ENCODE measurements at places on chromosomes 13 and 19. TPM values are rescaled to one million over a fixed set of nuclear protein-coding genes. Genes with fewer than 3 reads are reported as not detected.

The ZNF43 gene
- total RNA-seq, result 55.1 TPM

The DNAAF3 gene
- total RNA-seq, result 2.4 TPM

The UBE2L5 gene
- not detected for total RNA-seq

The CGB8 gene
- total RNA-seq, result not detected

The SACS gene
- 132 TPM for total RNA-seq

- DNase-seq, result no peak
- H3K4me3 ChIP-seq, result no peak overlapping the region
Observed at GRCh38 chr13:46015366-46015765, 37.2 kb downstream of the ZC3H13 start.

DNA sequence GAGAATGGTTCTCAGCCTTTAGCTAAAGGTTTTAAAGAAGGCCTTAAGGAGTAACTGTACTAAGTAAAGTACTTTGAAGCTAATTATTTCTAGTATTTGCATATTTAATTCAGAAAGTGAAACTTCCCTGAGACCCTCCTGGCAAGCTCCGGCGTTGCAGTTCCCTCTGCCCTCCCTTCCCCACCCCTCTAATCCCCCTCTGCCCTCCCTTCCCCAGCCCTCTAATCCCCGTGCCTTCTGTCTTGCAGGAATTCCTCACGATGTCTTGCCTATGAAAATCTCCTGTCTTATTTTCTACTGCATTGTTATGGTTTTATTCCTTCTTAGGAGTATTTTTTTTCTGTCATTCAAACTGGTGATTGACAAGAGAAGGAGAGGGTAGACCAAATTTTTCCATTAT lies 236.9 kb downstream of the COL4A1 start:
- DNase-seq, result no peak
- H3K36me3 ChIP-seq, result no peaks in the 10 kb centered on the region
- peaks cover 2% of the 10 kb centered on the region for H3K27me3 ChIP-seq

DNA sequence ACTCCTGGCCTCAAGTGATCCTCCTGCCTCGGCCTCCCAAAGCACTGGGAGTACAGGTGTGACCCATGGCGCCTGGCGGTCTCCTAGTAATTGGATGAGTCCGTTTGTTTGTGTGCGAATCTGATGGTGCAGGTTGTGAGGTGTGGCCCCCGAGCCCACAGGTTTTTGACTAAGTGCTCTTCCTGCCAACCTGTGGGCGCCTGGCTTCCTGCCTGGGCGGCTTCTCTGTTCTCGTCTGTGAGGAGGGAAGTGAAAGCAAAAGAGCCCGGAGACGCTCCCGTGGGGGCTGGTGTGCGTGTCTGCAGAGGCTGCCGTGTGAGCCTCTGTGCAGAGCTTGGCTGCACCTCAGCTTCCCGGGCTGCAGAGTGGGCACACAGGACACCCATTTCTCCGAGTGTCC lies 10.0 kb downstream of the ARHGAP45 start:
- no peaks in the 10 kb centered on the region for H3K4me1 ChIP-seq
- no peak for DNase-seq
- no peak overlapping the region for H3K27ac ChIP-seq
- H3K27me3 ChIP-seq, result peaks cover 4% of the 10 kb centered on the region

- H3K27ac ChIP-seq, result no peak overlapping the region
- no peak overlapping the region for H3K4me3 ChIP-seq
- no peaks in the 10 kb centered on the region for H3K36me3 ChIP-seq
- H3K27me3 ChIP-seq, result no peaks in the 10 kb centered on the region
- H3K4me1 ChIP-seq, result no peaks in the 10 kb centered on the region
- DNase-seq, result no peak
Observed at GRCh38 chr19:18972301-18972811, 31.3 kb upstream of the HOMER3 start.

DNA sequence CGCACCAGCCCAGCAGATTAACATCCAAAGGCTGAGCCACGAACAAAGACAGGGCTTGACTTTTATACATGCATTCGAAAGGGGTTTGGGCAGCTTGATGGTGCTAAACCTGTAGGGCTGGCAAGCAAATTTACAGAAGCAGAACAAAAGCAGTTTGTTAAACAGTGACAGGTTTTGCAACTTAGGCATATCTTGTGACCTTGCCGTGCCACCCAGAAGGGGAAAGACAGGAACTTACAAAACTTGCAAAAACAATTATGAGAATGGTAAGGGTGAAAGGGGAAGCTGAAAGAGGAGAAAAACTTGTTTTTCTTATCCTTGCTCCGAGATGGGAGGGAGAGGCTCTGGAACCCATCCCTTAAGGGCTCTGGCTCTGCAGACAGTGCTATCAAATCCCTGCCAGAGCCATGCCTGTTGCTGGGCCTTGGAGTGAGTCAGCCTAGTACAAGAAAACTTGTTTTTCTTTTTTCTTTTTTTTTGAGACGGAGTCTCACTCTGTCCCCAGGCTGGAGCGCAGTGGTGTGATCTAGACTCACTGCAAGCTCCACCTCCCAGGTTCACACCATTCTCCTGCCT lies 1325.2 kb upstream of the PRR20A start:
- no peak overlapping the region for H3K27ac ChIP-seq
- H3K27me3 ChIP-seq, result no peaks in the 10 kb centered on the region
- no peak overlapping the region for H3K4me3 ChIP-seq
- H3K4me1 ChIP-seq, result no peaks in the 10 kb centered on the region

DNA sequence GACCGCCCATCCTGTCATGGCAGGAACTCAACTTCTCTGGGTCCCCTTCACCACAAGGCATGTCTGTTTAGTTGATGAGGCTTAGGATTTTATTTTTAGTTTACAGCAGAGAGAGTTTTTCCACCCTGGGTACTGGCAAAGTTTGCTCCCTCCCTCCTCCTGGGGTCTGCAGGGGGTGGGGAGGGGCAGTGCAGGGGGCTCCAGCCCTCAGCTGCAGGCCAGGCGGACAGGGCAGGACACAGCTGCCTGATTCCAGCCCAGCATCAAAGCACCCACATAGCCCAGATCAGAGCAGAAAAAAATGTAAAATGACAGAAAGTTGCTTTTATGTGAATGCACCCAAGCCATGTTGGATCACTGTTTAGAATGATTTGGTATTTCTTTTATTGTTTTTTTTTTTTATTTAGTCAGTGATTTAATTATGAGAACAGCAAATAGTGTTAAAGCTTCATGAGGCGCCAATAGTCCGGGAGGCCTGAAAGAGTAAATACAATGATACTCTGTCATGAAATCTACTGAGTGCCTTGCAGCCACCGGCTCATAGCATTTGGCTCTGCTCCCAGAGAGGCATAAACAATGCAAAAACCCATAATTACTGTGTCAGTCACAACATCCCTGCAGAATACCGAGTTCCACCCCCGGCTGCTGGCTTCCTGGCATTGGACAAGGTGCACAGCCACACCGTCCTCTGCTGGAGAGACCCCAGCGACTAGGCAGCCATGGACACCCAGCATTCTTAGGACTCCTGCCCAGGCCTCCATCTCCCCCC lies 923.5 kb downstream of the UQCRFS1 start:
- peaks cover 4% of the 10 kb centered on the region for H3K27me3 ChIP-seq
- no peaks in the 10 kb centered on the region for H3K36me3 ChIP-seq
- no peak overlapping the region for H3K4me3 ChIP-seq
- no peak overlapping the region for H3K27ac ChIP-seq
- peaks cover 20% of the 10 kb centered on the region for H3K4me1 ChIP-seq
- no peak for DNase-seq

DNA sequence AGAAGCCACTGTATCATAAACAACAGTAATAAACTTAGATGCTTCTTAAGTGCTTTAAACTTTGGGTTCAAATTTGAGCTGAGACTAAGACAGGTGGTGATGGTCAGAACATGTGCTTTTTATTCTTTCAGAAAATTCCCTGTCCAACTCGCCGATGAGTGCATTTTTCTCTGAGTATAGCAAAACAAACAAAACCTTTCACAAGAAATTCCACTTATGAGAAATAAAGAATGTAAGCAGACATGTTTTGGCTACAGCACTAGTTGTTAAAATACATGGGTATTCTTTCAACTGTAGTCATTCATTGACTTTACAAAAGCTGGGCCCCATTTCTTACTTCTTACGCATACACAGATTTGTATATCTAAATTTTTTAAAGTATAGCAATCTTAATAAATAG lies 125.6 kb downstream of the SPRY2 start:
- H3K4me3 ChIP-seq, result no peak overlapping the region
- H3K4me1 ChIP-seq, result peaks cover 13% of the 10 kb centered on the region
- H3K36me3 ChIP-seq, result no peaks in the 10 kb centered on the region

DNA sequence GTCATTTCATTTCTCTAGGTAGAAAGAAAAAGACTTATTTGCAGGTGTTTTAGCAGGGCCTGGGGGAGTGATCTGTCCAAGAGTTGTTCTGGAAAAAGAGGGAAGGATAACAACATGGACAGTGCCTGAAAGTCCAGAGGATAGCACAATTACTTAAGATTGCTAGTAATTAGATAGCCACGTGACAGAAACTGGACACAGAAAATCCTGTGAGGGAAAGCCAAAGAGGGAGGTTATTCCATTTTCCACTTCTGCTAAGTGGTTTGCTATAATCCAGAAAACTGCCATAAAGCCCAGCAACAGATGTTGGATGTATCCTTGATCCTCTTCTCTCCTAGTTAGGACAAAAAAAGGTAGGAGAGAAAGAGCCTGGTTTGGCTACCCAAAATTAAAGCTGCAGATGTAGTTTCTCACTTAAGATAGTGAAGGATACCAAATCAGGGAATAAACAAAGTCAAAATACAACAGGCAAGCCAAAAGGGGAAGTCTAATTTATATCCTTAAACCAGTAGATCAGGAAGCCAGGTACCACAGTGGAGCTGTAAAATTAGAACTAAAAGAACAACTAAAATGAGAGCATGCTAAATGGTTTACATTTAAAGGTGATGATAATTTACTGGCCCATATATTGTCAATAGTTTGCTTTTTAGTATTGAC lies 140.2 kb downstream of the VWA8 start:
- peaks cover 1% of the 10 kb centered on the region for H3K27me3 ChIP-seq
- no peak for DNase-seq
- peaks cover 5% of the 10 kb centered on the region for H3K36me3 ChIP-seq
- peaks cover 3% of the 10 kb centered on the region for H3K4me1 ChIP-seq

DNA sequence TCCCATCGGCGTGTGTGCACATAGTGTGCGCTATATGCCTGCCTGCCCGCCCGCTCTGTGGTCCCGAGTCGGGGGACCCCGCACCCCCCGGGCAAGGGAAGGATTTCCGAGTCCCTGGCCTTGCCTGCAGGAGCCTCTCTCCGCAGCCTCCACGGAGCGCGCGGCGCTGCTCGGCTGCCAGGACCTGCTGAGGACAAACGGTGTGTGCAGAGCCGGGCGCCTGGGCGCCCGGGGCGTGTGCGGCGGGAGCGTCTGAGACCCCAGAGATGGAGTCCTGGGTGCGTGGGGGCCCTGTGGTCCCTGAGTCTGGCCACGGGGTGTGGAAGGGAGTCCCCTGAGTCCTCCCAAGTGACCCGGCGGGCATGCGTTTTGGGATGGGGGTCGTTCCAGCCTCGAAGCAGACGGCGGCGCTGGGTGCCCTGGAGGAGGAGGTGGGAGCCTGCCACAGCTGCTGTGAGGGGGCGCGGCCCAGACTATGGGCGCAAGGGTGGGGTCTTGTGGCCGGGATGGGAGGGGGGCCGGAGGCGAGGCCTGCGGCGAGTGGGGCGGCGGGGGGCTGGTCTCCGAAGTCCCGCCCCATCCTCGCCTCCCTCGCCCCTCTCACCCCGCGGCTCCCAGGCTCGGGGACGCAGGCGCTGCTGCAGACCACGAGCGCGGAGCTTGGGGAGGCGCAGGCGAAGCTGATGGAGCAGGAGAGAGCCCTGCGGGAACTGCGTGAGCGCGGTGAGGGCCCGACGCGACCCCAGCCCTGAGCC lies 25.3 kb downstream of the CLEC4M start:
- H3K4me3 ChIP-seq, result no peak overlapping the region
- H3K36me3 ChIP-seq, result peaks cover 8% of the 10 kb centered on the region
- H3K27ac ChIP-seq, result no peak overlapping the region
- H3K4me1 ChIP-seq, result no peaks in the 10 kb centered on the region
- DNase-seq, result peak; percentile 57

- peaks cover 7% of the 10 kb centered on the region for H3K36me3 ChIP-seq
- no peak overlapping the region for H3K4me3 ChIP-seq
- peaks cover 2% of the 10 kb centered on the region for H3K27me3 ChIP-seq
- DNase-seq, result no peak
- H3K4me1 ChIP-seq, result peaks cover 2% of the 10 kb centered on the region
- no peak overlapping the region for H3K27ac ChIP-seq
Observed at GRCh38 chr13:110777251-110777820, 63.8 kb downstream of the ING1 start.

DNA sequence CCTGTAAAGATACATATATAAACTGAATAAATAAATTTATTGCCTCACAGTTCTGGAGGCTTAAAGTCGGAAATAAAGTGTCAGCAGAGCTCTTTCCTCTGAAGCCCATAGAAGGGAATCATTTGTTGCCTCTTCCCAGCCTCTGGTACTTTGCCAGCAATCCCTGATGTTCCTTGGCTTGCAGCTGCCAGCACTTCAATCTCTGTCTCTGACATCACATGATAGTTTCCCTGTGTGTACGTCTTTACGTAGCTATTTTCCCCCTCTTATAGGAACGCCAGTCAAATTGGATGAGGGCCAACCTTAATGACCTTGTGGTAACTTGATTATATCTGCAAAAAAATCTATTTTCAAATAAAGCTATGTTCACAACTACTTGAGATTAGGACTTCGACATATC lies 250.9 kb downstream of the LIG4 start:
- H3K4me1 ChIP-seq, result peaks cover 17% of the 10 kb centered on the region
- H3K36me3 ChIP-seq, result no peaks in the 10 kb centered on the region
- no peak for DNase-seq
- peaks cover 3% of the 10 kb centered on the region for H3K27me3 ChIP-seq
- H3K27ac ChIP-seq, result no peak overlapping the region

- peak overlapping the region; percentile 26 for H3K4me3 ChIP-seq
- no peak for DNase-seq
- H3K4me1 ChIP-seq, result peaks cover 14% of the 10 kb centered on the region
- peaks cover 12% of the 10 kb centered on the region for H3K27me3 ChIP-seq
Observed at GRCh38 chr19:42143341-42144234, 11.3 kb upstream of the POU2F2 start.

DNA sequence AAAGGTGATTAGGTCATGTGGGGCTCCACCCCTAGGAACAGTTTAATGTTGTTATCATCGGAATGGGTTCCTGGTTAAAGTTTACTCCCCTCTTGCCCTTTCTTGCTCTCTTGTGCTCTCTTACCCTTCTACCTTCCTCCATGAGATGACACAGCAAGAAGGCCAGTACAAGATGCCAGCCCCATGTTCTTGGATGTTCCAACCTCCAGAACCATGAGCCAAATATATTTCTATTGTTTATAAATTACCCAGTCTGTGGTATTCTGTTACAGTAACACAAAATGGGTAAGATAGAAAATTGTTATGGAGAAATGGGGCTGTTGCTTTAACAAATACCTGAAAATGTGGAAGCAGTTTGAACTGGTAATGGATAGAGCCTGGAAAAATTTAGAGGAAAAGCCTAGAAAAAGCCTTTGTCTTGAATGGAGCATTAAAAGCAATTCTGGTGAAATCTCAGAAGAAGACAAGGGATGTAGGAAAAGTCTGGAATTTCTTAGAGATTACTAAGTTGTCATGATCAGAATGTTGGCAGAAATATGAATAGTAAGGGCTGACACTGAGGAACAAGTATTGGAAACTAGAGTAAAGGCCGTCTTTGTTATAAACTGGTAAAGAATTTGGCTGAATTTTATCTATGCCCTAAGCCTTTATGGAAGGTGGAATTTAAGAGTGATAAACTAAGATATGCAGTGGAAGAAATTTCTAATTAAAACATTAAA lies 53.5 kb upstream of the TSC22D1 start:
- H3K4me1 ChIP-seq, result no peaks in the 10 kb centered on the region
- DNase-seq, result no peak
- H3K27me3 ChIP-seq, result no peaks in the 10 kb centered on the region
- H3K27ac ChIP-seq, result no peak overlapping the region
- H3K4me3 ChIP-seq, result no peak overlapping the region

GRCh38 chr13:103884101-103884723 lies 818.0 kb upstream of the SLC10A2 start:
- H3K27me3 ChIP-seq, result no peaks in the 10 kb centered on the region
- peaks cover 6% of the 10 kb centered on the region for H3K4me1 ChIP-seq
- H3K36me3 ChIP-seq, result no peaks in the 10 kb centered on the region
- no peak overlapping the region for H3K4me3 ChIP-seq
- no peak for DNase-seq
